ENCODE measurements at places on chromosomes 2 and 18. TPM values are rescaled to one million over a fixed set of nuclear protein-coding genes. Genes with fewer than 3 reads are reported as not detected.

ST6GAL2 gene
- polyA plus RNA-seq = 0.58 TPM

SLC23A3 gene
- 3.5 TPM for polyA plus RNA-seq

- H3K4me3 ChIP-seq = no peak overlapping the region
- peak overlapping the region; percentile 94 for H3K27ac ChIP-seq
- H3K4me1 ChIP-seq = peaks cover 42% of the 10 kb centered on the region
Measured at GRCh38 chr2:46814160-46814961, 101.2 kb downstream of the MCFD2 start.

DNA sequence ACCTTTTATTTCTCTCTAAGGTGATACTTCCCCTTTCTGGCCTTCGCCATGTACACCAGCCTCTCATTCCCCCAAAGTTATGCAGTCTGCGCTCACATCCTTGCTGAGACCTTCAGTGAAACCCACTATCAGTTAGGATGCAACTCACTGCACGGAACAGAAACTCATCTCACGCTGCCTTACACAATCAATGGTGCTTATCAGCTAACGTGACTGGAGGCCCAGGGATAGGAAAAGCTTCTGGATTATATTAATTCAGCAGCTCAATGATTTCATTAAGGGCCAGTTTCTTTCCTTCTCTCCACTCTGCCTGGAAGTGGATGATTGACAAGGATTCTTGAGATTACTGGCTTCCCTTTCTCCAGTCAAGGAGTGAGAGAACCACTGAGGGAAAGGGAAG is 44.8 kb downstream of the CDH2 start:
- no peak overlapping the region for H3K27ac ChIP-seq
- no peaks in the 10 kb centered on the region for H3K27me3 ChIP-seq
- DNase-seq = peak; percentile 44
- peaks cover 21% of the 10 kb centered on the region for H3K36me3 ChIP-seq
- peaks cover 16% of the 10 kb centered on the region for H3K4me1 ChIP-seq

DNA sequence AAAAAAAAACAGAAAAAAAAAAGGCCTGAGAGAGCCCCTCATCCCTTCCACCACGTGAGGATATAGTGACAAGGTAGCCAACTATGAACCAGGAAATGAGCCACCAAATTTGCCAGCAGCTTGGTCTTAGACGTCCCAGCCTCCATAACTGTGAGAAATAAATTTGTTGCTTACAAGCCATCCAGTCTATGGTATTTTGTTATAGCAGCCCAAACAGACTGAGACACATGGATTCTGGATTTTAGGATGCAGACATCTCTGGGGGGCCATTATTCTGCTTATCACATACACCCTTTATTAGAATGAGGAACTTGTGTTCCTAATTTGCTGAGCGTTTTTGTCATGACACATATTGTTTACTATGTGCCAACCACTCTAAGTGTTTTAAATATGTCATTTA is 5.4 kb upstream of the YIPF4 start:
- H3K36me3 ChIP-seq = no peaks in the 10 kb centered on the region
- H3K4me3 ChIP-seq = no peak overlapping the region
- DNase-seq = no peak
- H3K27me3 ChIP-seq = no peaks in the 10 kb centered on the region
- H3K27ac ChIP-seq = no peak overlapping the region
- H3K4me1 ChIP-seq = no peaks in the 10 kb centered on the region

GRCh38 chr2:1477196-1478040 is 64.2 kb downstream of the TPO start:
- no peak for DNase-seq
- no peaks in the 10 kb centered on the region for H3K27me3 ChIP-seq
- no peaks in the 10 kb centered on the region for H3K36me3 ChIP-seq
- H3K4me1 ChIP-seq = no peaks in the 10 kb centered on the region

- no peaks in the 10 kb centered on the region for H3K4me1 ChIP-seq
- no peaks in the 10 kb centered on the region for H3K36me3 ChIP-seq
- no peak overlapping the region for H3K4me3 ChIP-seq
Measured at GRCh38 chr2:100422320-100423055, 5.0 kb upstream of the CHST10 start.

- no peaks in the 10 kb centered on the region for H3K4me1 ChIP-seq
- no peak for DNase-seq
- H3K27ac ChIP-seq = no peak overlapping the region
- H3K36me3 ChIP-seq = no peaks in the 10 kb centered on the region
Measured at GRCh38 chr2:36609507-36609906, 11.5 kb upstream of the FEZ2 start.

GRCh38 chr2:128354726-128355470 is 36.2 kb upstream of the HS6ST1 start:
- no peak overlapping the region for H3K4me3 ChIP-seq
- no peaks in the 10 kb centered on the region for H3K4me1 ChIP-seq
- DNase-seq = no peak
- H3K27ac ChIP-seq = no peak overlapping the region
- no peaks in the 10 kb centered on the region for H3K36me3 ChIP-seq

GRCh38 chr18:24536326-24536725 is 75.9 kb downstream of the HRH4 start:
- no peaks in the 10 kb centered on the region for H3K36me3 ChIP-seq
- H3K4me3 ChIP-seq = no peak overlapping the region
- H3K27ac ChIP-seq = no peak overlapping the region
